ENCODE measurements at places on chromosomes 3 and 15.

DNA sequence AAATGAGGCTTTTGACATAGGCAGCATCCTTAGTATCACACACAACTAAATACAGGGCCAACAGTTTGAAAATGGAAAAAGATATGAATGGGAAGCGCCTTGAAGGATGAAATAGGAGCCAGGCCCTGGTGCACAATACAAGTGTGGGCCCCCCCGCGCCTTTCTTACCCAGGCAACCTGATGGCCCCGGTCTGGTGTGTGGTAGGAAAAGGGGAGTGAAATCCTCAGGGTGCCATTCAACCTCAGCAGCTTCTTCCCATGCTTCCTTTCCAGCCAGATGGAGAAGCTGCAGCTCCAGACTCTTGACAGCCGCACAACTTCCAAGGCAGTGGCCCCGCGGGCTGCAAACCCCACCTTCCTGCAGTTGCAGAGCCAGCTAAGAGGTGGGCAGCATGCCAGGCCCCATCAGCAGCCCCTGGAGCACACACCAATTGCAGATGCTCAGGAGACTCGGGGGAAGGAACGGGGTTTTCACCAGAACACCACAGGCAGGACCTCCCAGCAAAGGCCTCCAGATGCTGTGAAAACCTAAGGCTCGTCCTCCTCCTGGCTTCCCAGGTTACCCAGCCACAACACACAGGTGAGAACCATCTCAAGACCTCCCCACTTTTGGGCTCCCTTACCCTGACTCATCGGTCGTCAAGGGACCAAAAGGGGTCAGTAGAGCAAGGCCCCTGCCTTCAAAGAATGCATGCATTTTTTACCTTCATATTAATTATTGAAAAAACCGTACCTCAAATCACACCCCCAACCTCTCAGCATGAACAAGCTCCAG, 101.6 kb downstream of the CPN2 start:
- peak; percentile 78 for DNase-seq

DNA sequence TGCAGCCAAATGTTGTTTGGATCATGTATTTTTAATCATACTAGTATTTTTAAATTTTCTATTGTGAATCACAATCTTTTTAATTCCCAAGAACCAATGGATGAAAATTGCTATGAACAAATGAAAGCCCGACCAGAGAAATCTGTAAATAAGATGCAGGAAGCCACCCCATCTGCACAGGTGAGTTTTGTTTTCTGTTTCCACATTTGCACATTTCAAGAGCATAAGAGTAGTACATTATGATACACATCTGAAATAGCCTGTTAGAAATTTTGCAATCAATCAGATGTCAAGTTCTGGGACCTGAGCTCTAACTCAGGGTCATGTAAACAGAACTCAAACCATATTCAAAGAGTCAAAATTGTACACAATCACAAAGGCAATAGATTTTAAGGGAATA, 26.5 kb downstream of the TRAT1 start:
- no peak for DNase-seq

DNA sequence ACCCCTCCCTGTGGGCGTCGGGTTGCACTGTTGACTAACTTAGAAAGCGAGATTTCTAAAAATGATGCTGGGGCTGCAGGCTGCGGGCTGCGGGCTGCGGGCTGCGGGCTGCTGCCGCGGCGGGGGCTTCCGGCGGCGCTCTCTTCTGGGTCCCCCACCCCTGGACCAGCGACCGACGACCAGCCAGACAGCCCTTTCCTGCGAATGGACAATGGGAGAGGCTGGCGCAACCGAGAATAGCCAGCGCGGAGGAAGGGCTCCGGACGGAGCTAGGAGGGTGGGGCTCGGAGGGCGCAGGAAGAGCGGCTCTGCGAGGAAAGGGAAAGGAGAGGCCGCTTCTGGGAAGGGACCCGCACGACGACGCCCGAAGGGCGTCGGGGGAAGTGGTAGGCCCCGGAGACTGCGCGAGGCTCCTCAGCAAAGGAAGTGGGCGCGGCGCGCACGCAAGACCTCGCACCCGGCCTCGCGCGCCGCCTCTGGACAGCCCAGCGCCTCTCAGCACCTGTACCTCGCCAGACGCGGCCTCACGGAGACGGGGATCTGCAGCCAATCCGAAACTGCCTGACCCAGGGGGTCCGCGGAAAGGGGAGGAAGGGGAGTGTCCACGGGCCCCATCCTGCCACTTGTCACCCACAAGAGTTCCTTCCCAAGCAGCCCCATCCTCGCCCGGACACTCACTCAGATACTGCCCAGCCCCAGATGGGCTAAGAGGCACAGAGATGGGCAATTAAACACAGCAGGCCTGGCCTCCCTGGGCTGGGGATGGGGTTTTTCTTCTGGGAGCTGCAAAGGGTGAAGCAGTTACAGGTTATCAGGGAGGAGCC, 70.7 kb downstream of the SLC12A8 start:
- DNase-seq: peak; percentile 67

GRCh38 chr3:160278210-160278609, 53.0 kb downstream of the C3orf80 start:
- no peak for DNase-seq

DNA sequence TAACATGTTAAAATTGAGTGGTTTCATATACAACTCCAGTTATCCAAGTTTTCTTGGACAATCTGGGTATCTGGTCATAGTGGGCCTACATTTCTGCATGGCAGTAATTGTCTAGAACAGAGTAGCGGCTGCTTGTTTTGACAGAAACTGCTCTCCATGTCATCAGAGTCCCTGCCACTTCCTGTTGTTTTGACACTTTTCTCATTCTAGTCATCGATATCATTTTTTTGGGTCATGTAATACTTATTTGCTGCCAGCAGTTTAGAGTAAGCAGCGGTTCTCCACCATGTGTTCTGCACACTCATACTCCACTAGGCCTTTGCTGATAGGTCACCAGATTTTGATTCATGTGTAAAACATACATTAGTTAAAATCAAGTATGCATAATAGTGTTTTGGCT, 81.5 kb downstream of the SLC25A26 start:
- no peak for DNase-seq

- no peak for DNase-seq
Observed at GRCh38 chr3:196741249-196741889, 1.7 kb downstream of the PAK2 start.

- DNase-seq: no peak
Observed at GRCh38 chr3:171257251-171258203, 202.7 kb downstream of the TNIK start.

DNA sequence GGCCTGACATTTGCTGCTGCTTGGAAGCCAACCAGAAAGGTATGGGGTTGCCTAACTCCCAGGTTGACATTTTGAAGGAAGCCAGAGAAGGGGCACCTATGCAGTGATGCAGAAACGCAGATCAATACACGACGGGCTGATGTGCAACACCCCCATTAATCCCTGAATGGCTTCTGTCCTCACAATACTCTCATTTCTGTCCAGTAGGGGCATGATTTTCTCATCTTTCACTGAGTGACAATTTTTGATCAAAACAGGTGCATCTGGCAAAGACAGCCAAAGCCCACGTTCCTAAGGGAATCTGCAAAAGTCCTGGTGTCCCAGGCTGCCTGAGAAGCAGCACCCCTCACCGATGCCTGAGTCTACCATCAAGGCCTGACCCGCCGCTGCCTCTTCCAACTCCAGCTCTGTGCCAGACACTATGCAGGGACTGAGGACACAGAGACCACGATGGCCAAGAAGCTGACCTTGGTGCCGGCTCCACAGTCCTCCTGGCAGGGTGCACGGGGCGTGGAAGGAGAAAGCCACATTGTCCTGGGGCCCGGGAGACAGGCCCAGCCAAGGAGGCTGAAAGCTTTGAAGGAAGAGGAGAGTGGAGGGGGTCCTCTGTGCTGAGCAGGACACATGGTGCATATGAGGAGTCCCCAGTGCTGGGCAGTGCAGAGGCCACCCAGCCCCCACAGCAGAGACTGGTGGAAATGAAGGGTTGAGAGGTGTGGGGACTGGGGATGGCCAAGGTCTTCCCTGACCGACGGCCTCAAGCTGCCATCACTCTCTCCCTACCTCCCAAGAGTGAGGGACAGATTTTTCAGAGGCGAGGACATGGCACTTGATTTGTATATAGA, 159.6 kb downstream of the NUP210 start:
- no peak for DNase-seq

DNA sequence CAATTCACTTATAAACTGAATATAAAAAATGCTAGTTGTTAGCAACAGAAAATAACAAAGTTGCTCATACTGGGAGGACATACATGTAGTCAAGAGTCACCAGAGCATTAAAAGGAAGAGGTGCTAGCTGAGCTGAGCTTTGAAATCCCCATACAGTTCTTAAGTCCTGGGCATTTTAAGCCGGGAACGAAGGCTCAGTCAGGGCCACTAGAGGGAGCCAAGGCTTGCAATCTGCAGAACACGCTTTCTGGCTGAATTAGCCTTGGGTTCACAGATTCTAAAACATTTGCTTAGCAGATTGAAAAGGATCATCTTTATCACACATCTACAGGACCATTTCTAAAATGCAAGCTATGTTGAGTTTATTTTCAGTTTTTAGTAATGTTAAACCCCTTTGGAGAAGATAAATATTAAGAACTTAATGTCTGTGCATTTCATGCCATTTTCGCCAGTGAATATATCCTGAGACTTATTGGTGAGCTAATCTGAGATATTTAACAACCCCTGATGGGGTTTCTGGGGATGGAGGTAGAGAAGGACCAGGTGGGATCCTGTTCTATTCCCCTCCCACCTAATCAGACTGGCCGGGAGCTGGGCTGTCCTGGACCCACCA, 26.3 kb upstream of the MNS1 start:
- peak; percentile 79 for DNase-seq

DNA sequence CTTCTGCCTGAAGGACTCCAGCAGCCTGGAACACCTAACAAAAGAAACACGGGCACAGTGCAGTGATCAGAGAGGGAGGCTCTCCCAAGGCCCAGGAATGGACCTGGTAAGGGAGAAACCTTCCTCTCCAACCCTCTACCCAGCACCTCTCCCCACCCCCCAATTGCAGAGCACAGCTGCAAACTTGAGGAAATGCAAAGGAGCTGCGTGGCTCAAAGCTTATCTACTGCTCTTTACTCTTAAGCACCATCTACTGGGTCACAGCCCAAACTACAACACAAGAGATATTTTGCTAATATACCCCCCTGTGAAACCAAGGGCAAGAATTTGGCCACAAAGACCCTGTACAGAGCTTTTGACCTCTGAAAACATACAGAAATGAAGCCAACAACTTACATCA, 328.3 kb downstream of the OXSM start:
- no peak for DNase-seq

DNA sequence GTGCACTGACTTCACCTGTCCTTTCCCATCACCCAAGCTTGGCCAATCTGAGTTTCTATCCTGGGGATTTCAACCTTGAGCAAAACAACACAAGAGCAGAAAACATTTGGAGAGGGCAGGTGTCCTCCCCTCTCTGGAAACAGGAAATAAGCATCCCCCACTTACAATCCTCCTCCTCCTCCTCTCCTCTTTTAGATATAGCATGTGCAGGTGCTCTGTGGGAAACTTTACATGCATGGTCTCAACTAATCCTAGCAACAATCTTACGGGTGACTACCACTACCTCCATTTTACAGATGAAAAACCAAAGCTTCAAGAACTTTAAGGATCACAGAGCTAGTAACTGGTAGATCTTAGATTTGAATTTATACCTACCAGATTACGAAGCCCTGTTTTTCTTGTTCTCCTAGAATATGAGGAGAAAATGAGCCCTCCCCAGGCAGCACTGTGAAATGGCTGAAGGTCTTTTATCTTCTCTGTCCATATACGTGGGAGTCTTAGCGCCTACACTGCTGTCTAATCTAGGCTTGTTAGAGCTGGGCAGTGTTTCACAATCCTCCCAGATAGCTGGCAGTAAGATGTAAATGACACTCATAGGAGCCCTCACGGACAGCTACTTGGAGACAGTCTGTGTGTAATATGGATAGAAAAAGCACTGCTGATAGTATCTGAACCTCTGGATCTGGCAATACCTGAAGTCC, 301.2 kb upstream of the PROK2 start:
- no peak for DNase-seq

Measured in femur (tissue), 1 donor.